H9 (cell line): ENCODE measurements at places on chromosomes 4 and X. TPM values are rescaled to one million over a fixed set of nuclear protein-coding genes. Genes with fewer than 3 reads are reported as not detected.

GNPDA2 gene
- total RNA-seq: 4.8 and 5.4 TPM in 2 replicates

HS6ST2 gene
- 3.9 and 4.8 TPM in 2 replicates for total RNA-seq

PRDM8 gene
- not detected in 2 replicates for total RNA-seq

ASMT gene
- 1.0 and 1.4 TPM in 2 replicates for total RNA-seq

NPFFR2 gene
- 7.3 and 8.0 TPM in 2 replicates for total RNA-seq

TEX13B gene
- total RNA-seq: 0.18 and 0.42 TPM in 2 replicates

ZDHHC15 gene
- 1.9 and 2.7 TPM in 2 replicates for total RNA-seq

CFP gene
- 2.3 and 2.8 TPM in 2 replicates for total RNA-seq

NDST3 gene
- total RNA-seq: 0.70 TPM in 2 replicates

FOXP3 gene
- 0.68 and 0.81 TPM in 2 replicates for total RNA-seq

UGT2A1 gene
- total RNA-seq: 0.26 TPM in 1 of 2 replicates, not detected in the other

TRIM60 gene
- not detected in 2 replicates for total RNA-seq

MAGEA12 gene
- not detected in 2 replicates for total RNA-seq

SHOX gene
- 0.18 and 0.24 TPM in 2 replicates for total RNA-seq

KIAA1210 gene
- total RNA-seq: not detected in 2 replicates

CCDC110 gene
- total RNA-seq: 2.3 and 3.8 TPM in 2 replicates

BCAP31 gene
- 138 and 140 TPM in 2 replicates for total RNA-seq

PCDH11X gene
- 29.4 and 31.0 TPM in 2 replicates for total RNA-seq

CT45A10 gene
- not detected in 2 replicates for total RNA-seq

ZNF630 gene
- total RNA-seq: 1.2 and 1.5 TPM in 2 replicates
